ENCODE measurements at places on chromosomes 4 and X.

DNA sequence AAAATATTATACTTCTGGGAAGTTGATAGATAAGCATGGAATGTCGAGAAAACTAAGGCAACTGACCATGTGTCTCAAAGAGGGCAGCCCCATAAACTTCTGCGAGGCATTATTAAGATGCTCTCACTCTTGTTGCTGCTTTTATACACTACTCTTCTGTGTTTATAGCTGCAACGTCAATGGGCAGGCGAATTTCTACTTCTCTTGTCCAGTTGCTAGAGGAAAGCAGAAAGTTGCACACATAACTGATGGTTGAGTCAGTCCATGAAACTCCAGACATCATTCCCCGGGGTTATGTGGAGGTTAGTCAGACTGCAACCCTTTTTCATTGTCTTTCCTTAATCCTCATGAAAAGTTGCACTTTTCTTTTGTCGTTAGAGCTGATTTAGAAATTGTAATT is 39.8 kb downstream of the VCX3B start:
- DNase-seq: no peak

- no peak for DNase-seq
Measured at GRCh38 chr4:36128689-36129088, 115.6 kb downstream of the ARAP2 start.

- DNase-seq: no peak
Measured at GRCh38 chrX:76538860-76539259, 111.3 kb downstream of the MAGEE1 start.

- no peak for DNase-seq
Measured at GRCh38 chrX:130443875-130444274, 42.1 kb downstream of the RBMX2 start.

- no peak for DNase-seq
Measured at GRCh38 chr4:76624931-76625715, 190.1 kb downstream of the SHROOM3 start.

GRCh38 chr4:133154725-133155124 is 5.6 kb downstream of the PCDH10 start:
- DNase-seq: no peak

DNA sequence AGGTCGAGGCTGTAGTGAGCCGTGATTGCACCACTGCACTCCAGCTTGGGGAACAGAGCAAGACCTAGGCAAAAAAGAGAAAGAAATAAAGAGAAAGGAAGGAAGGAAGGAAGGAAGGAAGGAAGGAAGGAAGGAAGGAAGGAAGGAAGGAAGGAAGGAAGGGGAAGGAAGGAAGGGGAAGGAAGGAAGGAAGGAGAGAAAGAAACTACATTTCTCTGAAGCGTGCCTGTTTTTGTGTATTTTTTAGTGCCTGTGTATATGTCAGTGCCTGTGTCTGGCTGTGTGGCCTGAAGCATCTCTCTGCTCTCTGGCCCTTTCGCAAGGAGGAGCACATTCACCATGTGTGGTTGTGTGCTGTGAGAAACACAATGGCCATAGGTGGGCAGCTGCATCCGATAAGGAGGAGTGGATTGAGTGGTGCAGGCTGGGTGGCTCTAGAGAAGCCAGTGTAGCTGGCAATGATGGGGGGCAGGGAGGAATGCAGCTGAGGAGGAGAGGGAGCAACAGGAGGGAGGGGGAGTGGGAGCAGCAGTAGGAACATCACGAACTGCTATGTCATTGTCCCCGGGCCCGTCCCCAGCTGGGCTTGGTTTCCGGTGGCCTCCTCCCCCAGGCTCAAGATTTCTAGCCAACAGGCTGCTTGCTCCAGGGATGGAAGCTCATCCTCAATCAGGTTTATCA is 11.4 kb downstream of the SYN1 start:
- DNase-seq: no peak

DNA sequence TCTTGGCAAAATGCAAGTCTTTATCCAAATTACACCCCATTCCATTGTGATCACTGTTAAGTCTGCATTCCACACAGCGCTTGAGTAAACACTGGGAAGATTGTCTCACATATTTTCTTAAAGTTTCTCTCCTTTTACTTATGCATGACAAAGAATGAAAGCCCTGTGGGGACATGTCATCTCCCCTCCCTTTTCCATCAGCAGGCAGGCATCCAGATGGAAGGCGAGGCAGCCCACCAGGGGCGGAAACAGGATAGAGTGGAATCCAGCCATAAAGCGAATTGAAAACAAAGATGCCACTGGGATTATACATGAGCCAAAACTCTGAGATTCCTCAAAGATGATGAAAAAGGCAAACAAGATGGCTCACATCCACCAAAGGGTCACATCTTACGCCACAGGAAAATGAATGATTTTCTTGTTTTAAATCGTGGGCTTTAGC is 78.2 kb downstream of the AFAP1 start:
- no peak for DNase-seq

GRCh38 chr4:140247237-140247636 is 93.3 kb upstream of the MAML3 start:
- DNase-seq: no peak

- no peak for DNase-seq
Measured at GRCh38 chr4:43765514-43765913, 683.1 kb downstream of the KCTD8 start.

DNA sequence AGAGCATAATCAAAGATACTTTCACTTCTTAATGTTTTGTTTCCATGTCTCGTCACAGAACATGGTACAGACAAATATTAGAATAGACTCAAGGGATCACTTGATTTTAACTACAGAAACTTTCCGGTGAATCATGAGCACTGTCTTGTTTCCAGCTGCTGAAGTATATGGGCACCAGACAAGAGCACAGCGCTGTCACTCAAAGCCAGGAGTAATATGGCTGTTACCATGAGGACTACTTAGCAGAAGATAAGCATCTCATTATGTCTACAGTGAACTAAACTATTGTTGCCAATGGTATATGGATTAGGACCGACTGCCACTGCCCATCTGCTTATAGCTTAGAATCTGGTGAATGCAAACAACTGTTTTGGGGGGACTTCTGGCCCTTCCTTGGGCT is 34.3 kb downstream of the MECP2 start:
- no peak for DNase-seq

DNA sequence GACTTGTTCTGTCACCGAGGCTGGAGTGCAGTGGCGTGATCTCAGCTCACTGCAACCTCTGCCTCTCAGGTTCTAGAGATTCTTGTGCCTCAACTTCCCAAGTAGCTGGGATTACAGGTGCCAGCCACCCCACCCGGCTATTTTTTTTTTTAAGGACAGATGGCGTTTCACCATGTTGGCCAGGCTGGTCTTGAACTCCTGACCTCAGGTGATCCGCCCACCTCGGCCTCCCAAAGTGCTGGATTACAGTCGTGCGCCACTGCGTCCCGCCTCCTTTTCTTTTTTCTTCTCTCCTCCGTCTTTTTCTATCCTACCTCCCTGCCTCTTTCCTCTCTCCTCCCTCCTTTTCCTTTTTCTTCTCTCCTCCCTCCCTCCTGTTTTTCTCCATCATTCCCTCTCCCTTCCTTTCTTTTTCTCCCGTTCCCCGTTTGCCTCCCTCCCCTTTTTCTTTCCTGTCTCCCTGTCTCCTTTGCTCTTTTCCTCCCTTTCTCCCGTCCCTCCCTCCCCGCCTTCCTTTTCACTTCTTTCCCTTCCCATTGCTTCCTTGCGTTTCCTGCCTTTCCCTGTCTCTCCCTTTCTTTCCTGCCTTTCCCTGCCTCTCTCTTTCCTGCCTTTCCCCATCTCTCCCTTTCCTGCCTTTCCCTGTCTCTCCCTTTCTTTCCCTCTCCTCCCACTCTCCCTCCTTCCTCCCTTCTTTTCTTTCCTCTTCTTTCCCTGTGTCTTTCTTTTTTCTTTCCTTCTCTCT is 2.1 kb upstream of the SLC25A6 start:
- DNase-seq: no peak

- DNase-seq: no peak
Measured at GRCh38 chr4:76074468-76074867, at the start of gene ART3. ART3 (plus strand) TSS chr4:76074709; CDS start chr4:76075890, 1,181 bp downstream.

DNA sequence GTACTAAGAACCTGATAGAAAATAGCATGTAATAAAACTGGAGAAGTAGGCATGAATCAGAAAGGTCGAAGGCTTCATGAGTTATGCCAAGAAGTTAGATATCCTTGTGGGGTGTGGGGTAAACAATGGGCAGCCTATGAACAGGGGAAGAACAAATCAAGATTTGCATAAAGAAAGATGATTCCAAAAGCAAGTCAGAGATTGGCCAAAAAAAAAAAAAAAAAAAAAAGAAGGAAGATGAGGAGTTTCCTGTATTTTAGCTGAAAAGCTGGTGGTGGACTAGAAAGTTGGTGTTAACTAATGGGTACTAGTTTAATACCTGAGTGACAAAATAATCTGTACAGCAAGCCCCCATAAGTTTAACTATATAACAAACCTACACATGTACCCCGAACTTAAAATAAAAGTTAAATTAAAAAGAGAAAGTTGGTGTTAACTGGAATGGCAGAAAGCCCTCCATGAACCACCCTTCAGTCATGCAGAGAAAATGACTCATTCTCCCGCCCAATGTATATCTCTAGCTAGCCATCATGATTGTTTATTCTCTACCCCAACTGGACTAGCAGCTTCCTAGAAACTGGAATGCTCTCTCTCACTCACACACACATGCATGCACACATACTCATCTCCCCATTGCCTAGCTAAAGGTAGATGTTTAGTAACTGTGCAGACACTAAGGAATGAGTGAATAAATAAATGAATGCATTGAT is 41.7 kb downstream of the ATP11C start:
- DNase-seq: no peak

DNA sequence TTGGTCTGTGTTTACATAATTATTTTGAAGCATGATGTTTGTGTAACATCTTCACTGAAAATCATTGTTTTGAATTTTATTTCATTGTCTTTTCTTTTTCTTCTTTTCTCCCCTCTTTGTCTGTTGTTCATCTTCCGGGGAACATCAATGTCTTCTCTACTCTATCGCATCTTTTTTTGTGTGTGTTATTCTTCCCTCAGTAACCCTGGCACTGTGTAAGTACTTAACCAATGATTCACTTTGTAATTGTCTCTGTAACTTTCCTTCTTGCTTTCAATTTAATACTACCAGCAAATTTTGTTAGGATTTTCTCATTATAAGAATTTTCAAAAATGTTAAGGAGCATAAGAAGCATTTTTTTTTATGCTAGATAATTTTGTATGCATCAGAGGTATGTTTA is 130.8 kb downstream of the PDLIM5 start:
- no peak for DNase-seq

DNA sequence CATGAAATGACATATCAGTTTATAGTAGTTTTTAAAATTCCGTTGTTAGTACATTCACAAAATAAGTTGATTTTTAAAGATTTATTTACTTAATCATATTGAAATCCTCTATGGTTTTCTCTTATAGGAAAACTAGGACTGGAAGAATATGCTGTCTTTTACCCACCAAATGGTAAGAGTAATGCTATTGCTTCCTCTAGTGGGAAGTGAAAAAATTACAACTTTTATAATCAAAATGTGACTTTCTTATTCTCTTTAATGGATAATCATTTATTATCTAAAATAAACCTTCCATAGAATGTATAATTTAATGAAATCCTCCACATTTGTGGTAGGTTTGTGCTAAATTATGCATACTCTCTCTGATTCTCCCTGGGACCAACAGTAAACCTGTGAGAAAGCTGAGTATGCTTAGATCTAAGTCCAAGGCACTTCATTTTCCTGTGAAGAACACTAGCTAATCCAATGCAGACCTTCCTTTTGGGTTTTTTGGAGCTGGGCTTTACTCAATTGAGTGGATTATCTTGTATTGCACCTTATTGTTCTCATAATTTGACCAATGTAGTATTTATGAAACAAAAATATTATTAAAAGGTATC is 136.2 kb downstream of the TBC1D19 start:
- DNase-seq: peak; percentile 2

- DNase-seq: no peak
Measured at GRCh38 chrX:50978920-50979682, 68.6 kb downstream of the BMP15 start.

DNA sequence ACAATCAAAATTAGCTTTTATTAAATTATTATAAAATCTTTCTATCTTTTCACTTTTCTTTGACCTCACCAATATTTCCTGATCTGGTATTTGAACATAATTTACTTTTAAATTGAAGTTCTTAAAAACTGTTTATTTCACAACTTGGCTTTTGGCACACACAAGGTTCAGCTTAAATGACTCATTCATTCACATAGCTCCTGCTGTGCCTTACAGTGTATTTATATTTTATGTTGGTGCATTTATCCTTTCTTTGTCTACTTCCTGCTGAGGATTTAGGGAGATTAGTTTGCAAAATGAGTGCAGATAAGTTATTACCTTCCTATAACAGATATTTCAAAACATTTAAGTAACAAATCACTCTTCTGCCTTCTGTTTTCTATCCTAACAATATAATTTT is 430.6 kb downstream of the DTHD1 start:
- DNase-seq: no peak

- DNase-seq: no peak
Measured at GRCh38 chrX:15359701-15360100, 24.4 kb upstream of the PIGA start.

- no peak for DNase-seq
Measured at GRCh38 chr4:20416800-20417199, 165.1 kb downstream of the SLIT2 start.

DNA sequence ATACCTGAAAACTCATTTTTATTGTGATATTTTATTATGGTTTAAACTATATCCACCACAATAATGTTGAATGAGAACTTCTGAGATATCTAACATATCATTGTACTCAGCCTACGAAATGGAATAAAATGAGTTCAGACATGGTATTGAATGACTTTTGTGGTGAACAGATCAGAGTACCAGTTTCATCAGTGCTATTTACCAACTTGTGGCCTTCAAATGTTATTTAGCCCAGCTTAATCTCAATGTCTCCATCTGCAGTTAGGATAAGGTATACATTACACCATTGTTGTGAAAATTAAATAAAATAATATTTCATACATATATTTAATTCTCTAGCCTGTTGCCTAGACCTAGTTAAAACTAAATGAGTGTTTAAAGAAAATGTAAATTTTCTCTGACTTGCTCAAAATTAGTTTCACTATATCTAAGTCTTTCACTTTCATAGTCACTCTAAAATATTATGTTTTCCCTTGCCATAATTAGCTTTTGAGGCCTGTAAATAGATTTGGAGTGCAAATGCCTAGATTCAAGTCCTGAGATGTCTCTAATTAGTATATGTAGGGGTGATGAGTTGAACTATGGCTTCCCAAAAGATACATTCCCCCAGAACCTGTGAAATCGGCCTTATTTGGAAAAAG is 594.2 kb downstream of the STPG2 start:
- no peak for DNase-seq

- DNase-seq: no peak
Measured at GRCh38 chrX:45842926-45843315, 642.2 kb upstream of the DIPK2B start.

GRCh38 chrX:16022580-16023200 is 100.7 kb upstream of the GRPR start:
- no peak for DNase-seq

DNA sequence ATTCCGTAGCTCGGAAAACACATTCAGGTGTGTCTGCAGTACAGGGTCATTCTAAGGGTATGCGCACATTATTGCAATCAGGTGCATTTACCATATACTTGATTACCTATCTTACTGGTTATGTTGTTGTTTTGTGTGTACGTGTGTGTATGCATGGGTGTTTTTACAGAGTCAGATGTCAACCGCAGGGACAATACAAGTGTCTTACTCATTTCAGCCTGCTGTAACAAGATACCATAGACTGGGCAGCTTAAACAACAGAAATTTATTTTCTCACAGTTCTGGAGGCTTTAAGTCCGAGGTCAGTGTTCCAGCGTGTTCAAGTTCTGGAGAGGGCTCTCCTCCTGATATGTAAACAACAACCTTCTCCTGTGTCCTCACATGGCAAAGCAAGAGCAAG is 316.7 kb downstream of the DMD start:
- DNase-seq: no peak

GRCh38 chr4:136713140-136713539 is 819.2 kb downstream of the PCDH18 start:
- no peak for DNase-seq

All from CD4-positive, alpha-beta T cell treated with Interleukin-12 subunit alpha and Interleukin-12 subunit beta, for 1 hour (primary cell).